ENCODE measurements at places on chromosomes 2 and 18. TPM values are rescaled to one million over a fixed set of nuclear protein-coding genes. Genes with fewer than 3 reads are reported as not detected.
A peak's percentile ranks its signal among the peaks of the same experiment; 100 is the strongest.

IL1R2 gene
- total RNA-seq = 13.1 TPM

SH2D6 gene
- total RNA-seq = not detected

PPP1CB gene
- 355 TPM for total RNA-seq

HOXD9 gene
- 0.34 TPM for total RNA-seq

GRCh38 chr2:16860627-16861026, 195.0 kb upstream of the CYRIA start:
- H3K36me3 ChIP-seq = no peaks in the 10 kb centered on the region
- no peak overlapping the region for H3K4me3 ChIP-seq
- no peaks in the 10 kb centered on the region for H3K4me1 ChIP-seq
- H3K27ac ChIP-seq = no peak overlapping the region

DNA sequence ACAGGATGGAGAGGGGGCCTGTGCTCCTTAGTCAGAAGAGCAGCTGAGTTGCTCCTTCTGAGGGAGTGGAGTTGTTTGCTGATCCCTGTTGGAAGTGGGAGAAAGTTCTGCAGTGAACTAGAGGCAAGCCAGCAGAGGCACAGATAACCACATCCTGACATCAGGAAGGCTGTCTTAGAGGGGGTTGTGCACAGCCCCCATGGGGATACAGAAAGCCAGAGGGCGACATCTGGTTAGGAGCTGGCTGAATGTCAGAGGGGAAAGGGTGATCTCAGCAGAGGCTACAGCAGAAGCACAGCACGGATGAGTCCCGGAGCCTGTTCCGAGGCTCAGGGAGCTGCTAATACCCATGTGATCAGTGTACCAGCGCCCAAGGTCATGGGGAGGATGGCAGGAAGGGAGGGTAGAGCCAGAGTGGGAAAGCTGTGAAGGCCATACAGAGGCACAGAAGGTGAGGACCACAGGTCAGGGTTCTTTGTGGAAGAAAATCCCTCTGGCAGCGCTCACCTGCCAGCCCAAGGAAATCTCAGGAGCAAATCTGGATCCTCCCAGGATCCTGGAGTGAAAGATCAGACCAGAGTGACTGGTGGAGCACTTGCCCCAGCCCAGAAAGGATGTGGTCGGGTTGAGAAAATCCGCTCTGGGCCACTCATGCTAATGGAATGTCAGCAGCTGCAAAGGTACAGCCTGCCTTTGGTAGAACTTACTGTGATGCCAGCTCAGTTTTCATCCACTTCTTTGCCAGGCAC, 111.8 kb downstream of the STPG4 start:
- H3K4me3 ChIP-seq = no peak overlapping the region
- H3K4me1 ChIP-seq = peaks cover 67% of the 10 kb centered on the region
- no peaks in the 10 kb centered on the region for H3K36me3 ChIP-seq
- H3K27ac ChIP-seq = peak overlapping the region; percentile 92
- peak; percentile 93 for DNase-seq

DNA sequence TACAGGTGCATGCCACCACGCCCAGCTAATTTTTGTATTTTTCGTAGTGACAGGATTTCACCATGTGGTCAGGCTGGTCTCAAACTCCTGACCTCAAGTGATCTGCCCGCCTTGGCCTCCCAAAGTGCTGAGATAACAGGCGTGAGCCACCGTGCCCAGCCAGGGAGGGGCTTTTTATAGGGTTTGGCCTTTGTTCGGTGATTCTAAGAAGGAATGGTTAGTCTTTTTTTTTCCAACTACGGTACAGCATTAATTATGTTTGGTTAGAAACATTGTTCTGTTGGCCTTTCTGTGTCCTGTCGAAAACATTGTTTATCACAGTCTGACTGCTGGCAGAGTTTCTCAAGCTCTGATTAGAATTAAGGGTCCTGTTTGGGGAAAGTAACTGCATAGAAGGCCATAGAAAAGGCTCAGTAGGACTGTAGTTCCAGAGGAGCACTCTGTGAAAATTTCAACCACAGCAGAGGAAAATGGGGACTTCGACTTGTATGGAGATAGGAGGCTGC, 19.3 kb upstream of the SMCHD1 start:
- H3K4me3 ChIP-seq = no peak overlapping the region
- no peaks in the 10 kb centered on the region for H3K36me3 ChIP-seq
- DNase-seq = no peak
- H3K27ac ChIP-seq = peak overlapping the region; percentile 68
- H3K4me1 ChIP-seq = peaks cover 3% of the 10 kb centered on the region
- H3K27me3 ChIP-seq = no peaks in the 10 kb centered on the region

DNA sequence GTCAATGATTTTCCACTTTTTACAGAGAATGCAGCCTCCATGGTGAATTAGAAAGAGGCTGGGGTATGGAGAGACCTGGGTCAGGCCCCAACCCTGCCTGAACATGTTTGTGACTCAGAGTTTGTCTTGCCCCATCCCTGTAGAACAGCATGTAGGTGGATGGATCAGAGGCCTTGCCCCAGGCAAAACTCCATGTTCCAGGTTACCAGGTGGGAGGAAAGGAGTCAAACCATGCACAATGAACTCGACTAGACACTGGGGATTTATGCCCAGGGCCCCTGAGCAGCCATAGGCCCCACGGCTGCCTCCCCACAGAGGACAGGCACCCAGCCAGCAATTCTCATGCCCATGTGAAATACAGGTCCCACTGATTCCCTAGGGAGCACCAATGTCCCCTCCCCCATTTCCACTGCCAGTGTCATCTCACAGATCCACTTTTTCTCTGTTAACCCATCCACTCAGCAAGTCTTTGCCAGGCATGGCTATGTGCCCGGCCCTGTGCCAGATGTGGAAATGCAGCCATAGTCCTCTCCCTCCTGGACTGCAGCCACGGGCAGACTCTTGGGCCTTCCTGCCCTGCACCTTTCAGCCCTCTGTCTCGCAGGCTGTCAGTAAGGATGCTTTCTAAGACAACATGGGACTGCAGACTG, 737.8 kb upstream of the HS6ST1 start:
- no peak overlapping the region for H3K4me3 ChIP-seq
- H3K27ac ChIP-seq = no peak overlapping the region
- no peaks in the 10 kb centered on the region for H3K4me1 ChIP-seq
- H3K36me3 ChIP-seq = no peaks in the 10 kb centered on the region
- no peaks in the 10 kb centered on the region for H3K27me3 ChIP-seq

GRCh38 chr2:76170009-76170384, 459.3 kb upstream of the GCFC2 start:
- H3K27me3 ChIP-seq = no peaks in the 10 kb centered on the region
- no peaks in the 10 kb centered on the region for H3K4me1 ChIP-seq
- no peaks in the 10 kb centered on the region for H3K36me3 ChIP-seq
- no peak overlapping the region for H3K4me3 ChIP-seq

GRCh38 chr2:172962824-172963223, 112.8 kb upstream of the MAP3K20 start:
- H3K4me3 ChIP-seq = no peak overlapping the region
- DNase-seq = no peak
- no peaks in the 10 kb centered on the region for H3K27me3 ChIP-seq
- H3K27ac ChIP-seq = no peak overlapping the region
- peaks cover 11% of the 10 kb centered on the region for H3K4me1 ChIP-seq
- H3K36me3 ChIP-seq = no peaks in the 10 kb centered on the region

- no peaks in the 10 kb centered on the region for H3K27me3 ChIP-seq
- H3K4me3 ChIP-seq = no peak overlapping the region
- no peaks in the 10 kb centered on the region for H3K36me3 ChIP-seq
Observed at GRCh38 chr18:24200494-24201290, 61.8 kb downstream of the CABYR start.

DNA sequence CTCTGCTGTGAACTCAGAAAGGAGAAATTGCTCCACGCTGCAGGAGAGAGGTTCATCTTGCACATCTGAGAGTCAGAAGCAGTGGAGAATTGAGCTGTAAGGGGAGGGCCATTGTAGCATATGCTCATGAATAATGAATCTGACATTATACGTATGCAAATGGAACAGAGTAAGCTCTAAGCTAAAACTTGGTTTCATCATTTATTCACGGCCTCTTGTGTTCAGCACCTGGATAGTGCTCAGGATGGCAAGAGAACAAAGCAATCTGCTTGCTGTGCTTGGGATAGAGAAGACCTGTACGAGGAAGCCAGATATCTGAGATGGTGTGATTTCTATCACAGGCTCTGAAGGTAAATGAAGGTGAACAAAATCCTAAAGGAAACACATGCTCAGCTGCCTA, 87.9 kb upstream of the GCFC2 start:
- no peaks in the 10 kb centered on the region for H3K36me3 ChIP-seq
- H3K4me1 ChIP-seq = no peaks in the 10 kb centered on the region
- no peaks in the 10 kb centered on the region for H3K27me3 ChIP-seq
- H3K27ac ChIP-seq = no peak overlapping the region

DNA sequence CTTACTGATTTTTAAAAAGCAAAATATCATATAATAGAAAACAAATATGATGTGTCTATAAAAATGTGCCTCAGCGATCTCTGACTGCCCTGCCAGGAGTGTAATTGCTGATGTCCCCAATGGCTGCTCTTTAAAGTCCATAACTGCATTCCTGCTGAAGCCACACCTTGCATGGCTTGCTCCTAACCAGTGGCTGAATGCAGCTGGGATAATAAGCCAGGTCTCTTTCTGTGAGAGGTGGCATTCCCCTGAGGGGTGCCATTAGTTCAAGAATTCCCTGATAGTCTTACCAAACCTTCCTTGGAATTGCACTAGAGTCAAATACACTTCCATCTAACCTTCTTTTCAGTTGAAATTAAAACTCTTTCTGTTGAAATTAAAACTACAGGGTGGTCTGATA, 125.8 kb upstream of the ZNF804A start:
- no peaks in the 10 kb centered on the region for H3K27me3 ChIP-seq
- H3K4me3 ChIP-seq = no peak overlapping the region
- H3K27ac ChIP-seq = no peak overlapping the region
- H3K4me1 ChIP-seq = no peaks in the 10 kb centered on the region

DNA sequence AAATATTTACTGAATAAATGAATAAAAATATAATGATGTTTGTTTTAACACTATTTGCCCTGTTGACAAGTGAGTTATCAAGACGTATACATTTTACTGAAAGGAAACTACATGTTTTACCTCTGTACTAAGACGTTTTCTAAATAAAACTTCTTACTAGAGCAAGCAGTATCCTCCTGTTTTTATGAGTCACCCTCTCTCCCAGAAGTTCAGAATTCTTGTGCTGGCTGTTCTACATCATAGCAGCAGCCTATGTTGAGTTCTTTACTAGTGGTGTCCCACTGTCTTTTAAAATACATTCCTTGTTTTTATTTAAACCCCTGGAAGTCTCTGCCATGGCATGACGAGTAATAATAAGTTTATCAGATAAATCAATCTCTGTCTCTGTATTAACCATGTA, 297.4 kb downstream of the CALCRL start:
- no peaks in the 10 kb centered on the region for H3K36me3 ChIP-seq
- DNase-seq = no peak

GRCh38 chr2:106695919-106696318, 190.0 kb downstream of the ST6GAL2 start:
- no peaks in the 10 kb centered on the region for H3K27me3 ChIP-seq
- no peak overlapping the region for H3K4me3 ChIP-seq
- no peak overlapping the region for H3K27ac ChIP-seq
- no peak for DNase-seq
- H3K4me1 ChIP-seq = no peaks in the 10 kb centered on the region

GRCh38 chr2:143792602-143793001, 663.4 kb downstream of the ARHGAP15 start:
- no peaks in the 10 kb centered on the region for H3K4me1 ChIP-seq
- no peaks in the 10 kb centered on the region for H3K27me3 ChIP-seq
- no peak overlapping the region for H3K4me3 ChIP-seq
- H3K27ac ChIP-seq = no peak overlapping the region

GRCh38 chr2:158685646-158686045, 109.5 kb upstream of the DAPL1 start:
- no peaks in the 10 kb centered on the region for H3K27me3 ChIP-seq
- H3K36me3 ChIP-seq = no peaks in the 10 kb centered on the region
- H3K4me3 ChIP-seq = no peak overlapping the region

DNA sequence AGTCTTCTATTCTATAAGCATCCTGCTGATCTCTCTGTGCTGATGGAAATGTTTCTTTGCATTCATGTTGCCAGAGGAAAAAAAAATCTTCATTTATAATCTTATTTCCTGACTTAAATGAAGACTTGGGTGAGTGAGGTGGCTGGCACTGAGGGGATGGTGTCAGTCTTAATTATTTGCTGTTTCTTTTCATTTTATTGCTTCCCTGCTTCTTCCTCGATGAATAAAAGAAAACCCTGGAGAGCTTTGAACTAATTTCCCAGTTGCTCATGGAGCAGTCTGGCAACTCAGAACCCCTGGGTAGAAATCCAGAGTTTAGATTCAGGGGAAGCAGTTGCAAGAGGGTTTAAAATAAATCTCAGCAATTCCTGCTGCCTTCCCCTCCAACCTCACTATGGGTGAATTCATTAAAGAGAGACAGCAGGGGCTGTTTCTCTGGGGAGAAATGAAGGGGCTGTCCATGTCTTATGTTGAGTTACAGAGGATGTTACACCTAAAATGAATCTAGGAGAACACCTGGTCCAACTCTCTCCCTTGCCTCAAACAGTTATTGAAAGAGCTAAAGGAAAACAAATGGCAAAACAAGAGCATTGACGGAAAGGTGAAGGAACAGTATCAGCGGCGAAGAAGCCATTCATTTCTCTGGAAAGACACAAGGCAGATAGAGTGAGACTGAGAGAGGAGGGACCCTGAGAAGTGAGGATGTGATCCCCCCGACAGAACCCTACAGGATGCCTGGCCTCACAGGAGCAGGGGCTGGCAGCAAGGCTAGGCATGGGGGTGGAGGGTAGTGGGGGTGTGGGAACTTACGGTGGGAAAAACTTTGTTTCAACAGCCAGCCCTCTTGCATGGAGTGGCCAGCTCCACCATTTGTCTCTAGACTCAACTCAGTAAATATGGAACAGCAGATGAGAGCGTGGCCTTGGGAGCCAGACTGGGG, 41.0 kb downstream of the SP110 start:
- peaks cover 30% of the 10 kb centered on the region for H3K36me3 ChIP-seq
- no peaks in the 10 kb centered on the region for H3K4me1 ChIP-seq
- no peak for DNase-seq
- H3K27me3 ChIP-seq = no peaks in the 10 kb centered on the region
- no peak overlapping the region for H3K27ac ChIP-seq

DNA sequence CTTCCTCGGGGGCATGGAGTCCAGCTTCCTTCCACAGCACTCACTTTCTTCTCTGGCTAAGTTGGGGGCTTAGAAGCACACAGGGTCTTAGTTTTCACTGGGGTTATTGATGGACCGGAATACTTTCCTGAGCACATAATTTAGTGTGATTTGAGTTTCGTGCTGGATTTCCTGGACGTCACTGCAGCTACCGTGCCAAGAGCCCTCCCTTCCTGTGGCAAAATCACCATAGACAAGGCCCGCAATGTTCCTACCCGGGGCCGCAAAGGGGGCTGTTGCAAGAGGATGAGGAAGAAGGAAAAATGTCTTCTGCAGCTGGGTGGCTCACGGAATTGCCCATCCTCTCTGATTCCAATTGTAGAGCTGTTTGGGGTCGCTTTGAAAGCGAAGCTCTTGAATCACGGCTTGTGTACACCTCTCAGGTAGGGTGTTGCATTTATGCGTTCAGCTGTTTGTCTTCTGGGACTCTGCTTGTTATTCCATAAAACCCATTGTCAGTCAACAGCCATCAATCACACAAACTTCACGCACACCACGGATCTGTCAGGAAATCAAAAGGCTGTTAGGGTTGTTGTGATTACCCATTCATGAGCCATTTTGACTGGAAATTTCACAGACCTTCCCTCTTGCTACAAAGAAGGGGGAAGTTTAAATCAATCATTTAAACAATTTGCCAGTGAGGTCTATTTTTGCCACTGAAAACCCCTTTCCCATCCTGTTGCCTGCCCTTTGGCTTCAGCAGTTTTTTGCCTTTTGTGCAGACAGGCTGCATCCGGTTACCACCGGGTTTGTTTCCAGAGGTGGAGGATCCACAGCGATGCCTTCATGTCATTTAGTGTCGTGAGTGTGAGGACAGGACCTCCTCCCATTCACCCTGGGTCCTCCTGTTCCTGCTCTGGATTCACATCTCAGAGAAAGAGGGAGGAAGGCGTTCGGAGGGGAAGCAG, 36.0 kb downstream of the SMIM21 start:
- H3K4me1 ChIP-seq = no peaks in the 10 kb centered on the region
- H3K27me3 ChIP-seq = no peaks in the 10 kb centered on the region
- H3K27ac ChIP-seq = no peak overlapping the region
- no peak overlapping the region for H3K4me3 ChIP-seq
- DNase-seq = no peak

Measured in gastrocnemius medialis (tissue), 4 donors.